ENCODE measurements at places on chromosomes 1 and 21.

GRCh38 chr1:198969981-198970380 lies 331.1 kb downstream of the PTPRC start:
- DNase-seq = no peak

- no peak for DNase-seq
Observed at GRCh38 chr1:197965132-197965840, 48.1 kb downstream of the LHX9 start.

DNA sequence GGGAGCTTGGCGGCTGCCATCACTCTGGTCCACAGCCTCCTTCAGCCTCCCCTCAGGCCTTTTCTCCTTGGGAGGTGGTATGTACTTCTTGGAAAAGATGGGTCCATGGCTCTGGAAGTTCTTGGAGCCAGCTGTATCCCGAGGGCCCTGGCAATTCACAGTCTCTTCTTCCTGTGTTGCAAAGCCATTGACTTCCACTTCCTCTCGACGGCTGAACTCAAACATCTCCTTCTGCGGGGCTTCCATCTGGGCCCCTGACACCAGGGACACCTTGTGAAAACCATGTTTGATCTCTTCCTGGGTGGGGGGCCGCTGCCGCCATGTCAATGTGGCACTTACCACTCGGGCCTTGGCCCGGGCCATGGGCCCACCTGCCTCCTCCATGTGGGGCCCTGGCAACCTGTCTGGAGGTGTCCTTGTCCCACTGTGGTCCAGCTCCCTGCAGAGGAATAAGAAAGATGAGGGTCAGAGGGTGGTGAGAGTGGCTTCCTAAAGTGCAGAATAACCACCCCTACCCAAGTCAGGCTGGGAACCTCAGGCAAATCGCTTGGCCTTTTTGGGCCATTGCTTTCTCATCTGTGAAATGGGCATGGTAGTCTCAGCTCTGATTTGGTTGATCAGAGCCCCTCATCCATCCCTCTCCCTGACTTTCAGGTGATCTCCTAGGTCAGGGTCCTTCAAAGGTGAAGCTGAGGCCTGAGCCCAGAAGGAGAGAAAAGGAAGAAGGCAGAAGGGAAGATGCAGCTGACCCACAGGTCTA lies 7.5 kb downstream of the CRYBG2 start:
- DNase-seq = no peak

DNA sequence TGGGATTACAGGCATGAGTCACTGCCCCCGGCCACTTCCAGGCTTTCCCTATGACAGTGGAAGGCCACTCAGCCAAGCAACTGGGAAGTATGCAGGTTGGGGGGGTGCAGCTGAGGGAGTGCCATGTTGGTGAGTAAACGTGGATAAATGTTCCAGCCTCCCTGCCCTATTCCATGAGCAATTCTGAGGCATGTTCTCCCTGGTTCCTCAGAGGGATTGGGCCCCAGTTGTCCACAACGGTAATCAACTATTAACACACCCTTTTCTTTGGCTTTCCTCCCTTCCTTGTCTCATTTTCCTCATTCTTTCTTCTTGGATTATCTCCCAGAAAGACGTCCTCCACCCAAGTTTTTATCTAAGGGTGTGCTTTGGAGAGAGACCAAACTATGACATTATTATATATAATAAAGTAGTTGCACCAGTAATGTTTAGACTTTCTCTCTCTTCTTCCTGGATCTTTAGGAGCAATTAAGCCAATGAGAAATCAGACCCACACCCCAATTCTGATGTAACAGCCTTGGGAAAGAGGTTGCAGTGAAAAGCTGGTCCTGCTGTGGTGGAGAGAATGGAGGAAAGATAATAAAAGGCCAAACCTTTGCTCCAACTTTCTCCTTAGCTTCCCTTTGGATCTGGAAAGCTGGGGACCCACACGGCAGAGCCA lies 6.8 kb upstream of the SLAMF9 start:
- no peak for DNase-seq

DNA sequence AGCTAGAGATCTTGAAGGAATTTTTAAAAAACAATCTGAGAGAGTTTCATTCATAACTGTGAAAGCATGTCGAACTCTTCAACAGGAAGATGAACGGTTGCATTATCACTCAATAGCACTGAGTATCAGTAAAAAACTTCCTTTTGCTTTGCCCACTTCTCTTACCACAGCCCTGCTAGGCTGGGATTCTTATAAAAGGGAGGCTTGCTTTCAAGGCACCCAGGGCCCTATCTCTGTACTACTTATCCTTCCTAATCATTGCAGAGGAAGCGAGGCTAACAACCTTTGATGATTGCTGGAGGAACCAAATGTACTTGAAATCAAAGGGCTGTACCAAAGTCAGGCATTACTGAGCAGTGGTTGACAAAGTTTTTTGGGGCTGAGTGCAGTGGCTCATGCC lies 71.2 kb downstream of the SNRPE start:
- DNase-seq = no peak

- no peak for DNase-seq
Observed at GRCh38 chr1:59290193-59290949, 6.5 kb upstream of the FGGY start.

- DNase-seq = no peak
Observed at GRCh38 chr1:234559152-234559901, 50.7 kb downstream of the IRF2BP2 start.

- DNase-seq = no peak
Observed at GRCh38 chr1:234990328-234990675, 138.3 kb downstream of the TOMM20 start.

- no peak for DNase-seq
Observed at GRCh38 chr1:54012863-54013262, 5.1 kb downstream of the LDLRAD1 start.

- no peak for DNase-seq
Observed at GRCh38 chr1:205719762-205720161, 30.2 kb downstream of the NUCKS1 start.

DNA sequence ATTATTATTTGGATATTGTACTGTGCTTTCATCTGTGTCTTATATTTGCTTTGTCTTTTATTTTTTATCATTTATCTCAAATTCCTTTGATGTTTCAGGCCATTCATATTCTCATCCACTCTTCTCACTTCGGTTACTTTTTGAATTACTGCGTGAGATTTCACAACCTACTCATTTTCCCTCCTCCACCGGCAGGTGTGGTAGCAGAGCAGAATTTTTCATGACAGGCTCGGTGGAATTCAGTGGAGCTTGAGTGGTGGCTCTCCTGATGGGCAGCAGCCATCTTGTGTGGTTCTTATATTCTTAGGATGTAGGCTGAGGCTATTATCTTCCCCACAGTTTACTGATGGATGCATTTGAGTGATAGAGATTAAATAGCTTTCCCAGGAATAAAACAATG lies 92.3 kb upstream of the IVNS1ABP start:
- no peak for DNase-seq

GRCh38 chr1:74246315-74246714 lies 11.1 kb downstream of the TNNI3K start:
- DNase-seq = no peak

DNA sequence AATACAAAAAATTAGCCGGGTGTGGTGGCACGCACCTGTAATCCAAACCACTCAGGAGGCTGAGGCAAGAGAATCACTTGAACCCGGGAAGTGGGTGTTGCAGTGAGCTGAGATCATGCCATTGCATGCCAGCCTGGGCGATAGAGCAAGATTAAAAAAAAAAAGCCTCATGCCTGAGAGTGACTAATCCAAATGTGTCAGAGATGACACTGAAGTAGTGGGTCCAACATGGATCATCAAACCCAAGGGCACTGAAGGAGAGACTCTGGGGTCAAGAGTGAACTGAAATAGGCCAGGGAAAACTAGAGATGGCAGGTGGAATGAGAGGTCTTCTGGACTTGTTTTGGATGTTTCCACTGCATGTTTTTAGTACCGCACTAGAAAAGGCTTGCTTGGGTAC lies 10.2 kb upstream of the CACHD1 start:
- DNase-seq = no peak

GRCh38 chr1:31523012-31523411 lies 53.3 kb upstream of the TINAGL1 start:
- no peak for DNase-seq

DNA sequence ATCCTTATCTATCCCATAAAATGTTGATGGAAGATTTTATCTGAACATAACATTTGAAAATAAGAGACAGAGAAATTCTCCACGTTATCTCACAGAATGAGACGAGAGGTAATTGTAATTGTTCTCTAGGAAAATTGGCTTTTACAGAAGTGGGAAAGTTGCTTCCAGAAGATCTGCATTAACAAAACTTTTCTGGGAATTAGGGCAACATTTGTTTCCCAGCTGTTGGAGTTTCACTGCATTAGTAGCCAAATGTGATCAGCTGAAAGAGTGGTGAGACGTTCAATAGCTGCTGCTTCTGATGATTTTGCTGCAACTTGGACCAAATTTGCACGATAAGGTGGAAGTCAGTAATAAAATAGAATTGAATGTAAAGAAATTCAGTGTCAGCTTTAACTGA lies 7.6 kb downstream of the CHODL start:
- no peak for DNase-seq

- DNase-seq = no peak
Observed at GRCh38 chr1:14625572-14625971, 27.1 kb downstream of the KAZN start.

DNA sequence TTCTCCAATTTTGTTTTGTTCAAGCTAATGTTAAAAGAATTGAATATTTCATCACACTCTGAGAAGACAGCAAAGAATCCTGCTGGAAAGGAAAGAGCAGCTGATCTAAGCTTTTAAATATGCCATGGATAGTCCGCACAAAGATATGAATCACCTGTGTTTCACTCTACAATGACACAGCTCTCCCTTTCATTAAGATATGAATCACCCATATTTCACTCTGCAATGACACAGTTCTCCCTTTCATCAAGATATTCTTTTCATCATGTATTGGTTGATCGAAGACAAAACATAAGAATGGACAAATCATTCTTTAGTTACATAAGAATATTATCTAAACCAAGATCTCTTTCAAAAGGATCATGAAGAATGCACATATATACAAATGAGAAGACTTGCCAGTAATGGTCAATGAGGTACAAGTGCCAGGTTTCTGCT lies 367.3 kb downstream of the SMYD3 start:
- no peak for DNase-seq

DNA sequence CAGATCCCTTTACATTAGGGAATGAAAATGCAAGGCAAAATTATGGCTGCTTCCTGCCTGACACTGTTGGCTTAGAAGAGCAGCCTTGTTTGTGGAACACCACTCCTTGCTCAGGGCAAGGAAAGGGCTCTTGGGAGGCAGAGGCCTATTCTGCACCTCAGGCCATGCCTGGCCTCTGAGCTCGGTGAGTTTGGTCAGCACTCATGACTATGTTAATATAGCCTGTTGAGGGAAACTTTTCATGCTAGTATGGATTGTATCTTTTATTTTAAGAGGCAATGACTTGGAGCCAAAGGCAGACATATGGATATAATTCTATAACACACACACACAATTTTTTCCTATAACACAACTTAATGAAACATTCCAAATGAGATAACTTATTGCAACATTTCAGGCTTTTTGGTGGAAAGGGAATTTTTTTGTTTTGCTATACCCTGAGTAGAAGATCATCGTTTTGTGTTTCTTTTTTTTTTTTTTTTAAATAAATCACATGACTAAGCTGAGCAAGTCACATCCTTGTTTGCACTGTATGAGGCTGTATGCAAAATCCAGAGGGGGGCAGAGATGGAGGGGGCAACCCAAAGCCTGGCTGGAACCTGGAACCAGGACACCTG lies 5.6 kb upstream of the YRDC start:
- no peak for DNase-seq

GRCh38 chr1:43933386-43934100 lies at the start of gene ARTN:
Gene ARTN (plus strand): TSS chr1:43933801. CDS start chr1:43935657, 1,856 bp downstream.
- DNase-seq = no peak

DNA sequence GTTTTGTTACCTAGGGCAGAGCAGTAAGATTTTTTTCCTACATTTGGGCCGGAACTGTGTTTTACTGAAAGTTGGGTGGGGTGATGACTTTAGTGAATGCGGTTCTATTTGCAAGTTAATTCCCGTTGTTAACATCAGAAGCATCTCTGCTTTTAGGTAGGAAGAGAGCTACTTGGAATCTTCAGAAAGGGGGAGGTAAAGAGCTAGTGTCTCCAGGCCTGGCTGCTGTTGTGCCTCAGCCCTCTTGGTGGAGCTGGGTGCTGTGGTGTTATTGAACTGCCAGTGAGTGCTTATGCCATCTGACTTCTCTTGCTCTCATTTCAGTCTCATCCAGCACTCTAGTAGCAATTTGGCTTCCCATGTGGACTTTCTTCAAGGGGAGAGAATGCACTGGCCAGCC lies 3.4 kb downstream of the KDM4A start:
- no peak for DNase-seq

DNA sequence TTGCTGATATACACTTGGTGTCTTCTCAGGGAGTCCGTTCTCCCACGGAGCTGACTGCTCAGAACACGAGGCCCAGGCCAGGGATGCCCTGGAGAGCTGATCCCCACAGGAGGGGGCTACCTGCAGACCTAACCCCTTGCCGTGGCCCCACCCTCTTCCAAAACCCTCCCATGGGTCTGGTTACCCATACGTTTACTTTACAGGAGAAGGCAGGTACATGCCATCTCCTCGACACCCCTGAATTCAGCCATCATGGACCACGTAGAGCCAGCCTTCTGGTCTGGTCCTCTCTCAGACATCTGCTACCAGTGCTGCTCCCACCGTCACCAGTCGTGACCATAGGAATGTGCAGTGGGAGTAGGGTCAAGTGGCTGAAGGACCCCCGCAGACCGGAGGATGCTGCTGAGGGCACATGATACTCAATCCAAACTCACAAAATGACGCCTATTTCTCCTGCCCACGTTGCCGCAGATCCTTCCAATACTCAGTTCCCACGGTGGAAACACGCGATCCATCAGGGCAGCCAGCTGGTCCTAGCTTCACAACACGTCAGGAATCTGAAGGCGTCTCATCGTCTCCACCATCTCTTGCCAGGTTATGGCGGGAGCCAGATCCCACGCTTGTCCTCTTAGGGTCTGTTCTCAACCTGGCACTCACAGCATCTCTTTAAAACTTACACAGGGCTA lies 26.7 kb downstream of the PGBD5 start:
- DNase-seq = no peak

DNA sequence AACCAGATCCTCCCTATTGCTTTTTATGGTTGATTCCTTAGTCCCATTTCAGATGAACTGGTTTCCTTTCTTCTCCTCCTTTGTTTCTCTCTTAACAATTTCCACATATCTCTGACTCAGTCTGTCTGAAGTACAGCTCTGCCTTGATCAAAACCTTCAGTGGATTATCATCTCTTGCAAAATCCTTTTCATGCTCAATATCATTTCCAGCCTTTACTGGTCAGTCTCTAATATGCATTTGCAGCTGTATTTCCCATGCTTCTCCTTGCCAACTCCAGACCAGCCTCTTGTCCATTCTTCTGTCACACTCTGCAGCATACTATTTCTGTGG lies 72.2 kb downstream of the SNX7 start:
- no peak for DNase-seq

GRCh38 chr1:44628962-44629756 lies 45.1 kb downstream of the TMEM53 start:
- no peak for DNase-seq

DNA sequence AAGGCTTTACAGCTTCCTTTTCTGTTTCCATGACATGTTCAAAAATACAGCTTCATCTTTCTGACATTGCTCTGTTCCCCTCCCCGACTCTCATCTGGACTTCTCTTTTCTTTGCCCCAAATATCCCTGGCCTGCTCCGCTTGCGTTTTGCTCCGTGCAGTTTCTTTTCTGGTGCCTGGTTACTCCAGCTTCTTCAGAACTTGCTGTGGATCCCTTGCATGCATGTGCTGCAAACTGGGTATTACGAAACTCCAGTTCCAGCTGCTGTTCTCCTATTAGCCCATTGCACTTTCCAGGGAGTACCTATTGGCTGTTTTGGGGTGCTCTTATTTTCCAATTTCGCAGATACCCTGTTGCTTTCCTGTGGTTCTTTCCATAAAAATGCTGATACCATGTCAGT lies 9.9 kb upstream of the NDC1 start:
- DNase-seq = no peak

GRCh38 chr1:98322086-98322485 lies 339.4 kb upstream of the SNX7 start:
- DNase-seq = no peak

Data from stimulated activated CD8-positive, alpha-beta memory T cell treated with anti-CD3 and anti-CD28 coated beads, Interleukin-7, amount 100 ng/mL, for 1 hour (primary cell).